ENCODE measurements at places on chromosomes 6 and 20.
A peak's percentile ranks its signal among the peaks of the same experiment; 100 is the strongest.

- no peak for DNase-seq
These were observed 113.7 kb downstream of the PHACTR3 start for GRCh38 chr20:59718071-59718470.

- no peak for DNase-seq
These were observed 549.4 kb downstream of the UTRN start for GRCh38 chr6:144834426-144835038.

DNA sequence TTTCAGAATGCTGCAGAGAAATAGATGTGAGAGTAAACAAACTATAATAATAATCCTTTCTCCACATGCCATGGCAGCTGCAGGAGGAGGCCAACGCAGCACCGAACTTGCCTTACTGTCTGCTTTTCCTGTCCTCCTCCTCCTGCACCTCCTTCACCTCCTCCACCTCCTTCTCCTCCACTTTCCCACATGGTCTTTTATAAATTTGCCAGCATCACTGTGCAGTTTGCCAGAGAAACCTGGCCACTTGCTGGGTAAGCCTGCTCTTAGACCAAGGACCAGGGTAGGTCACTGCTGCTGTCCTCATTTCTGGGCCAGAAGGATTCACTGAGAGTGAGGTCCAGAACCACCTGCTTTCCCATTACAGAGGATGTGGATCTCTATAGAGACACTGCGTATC, 8.7 kb downstream of the SGK1 start:
- DNase-seq, result no peak

- no peak for DNase-seq
These were observed 112.1 kb downstream of the BCAS1 start for GRCh38 chr20:53958260-53958659.

- no peak for DNase-seq
These were observed 51.1 kb downstream of the TCP11 start for GRCh38 chr6:35089935-35090505.

DNA sequence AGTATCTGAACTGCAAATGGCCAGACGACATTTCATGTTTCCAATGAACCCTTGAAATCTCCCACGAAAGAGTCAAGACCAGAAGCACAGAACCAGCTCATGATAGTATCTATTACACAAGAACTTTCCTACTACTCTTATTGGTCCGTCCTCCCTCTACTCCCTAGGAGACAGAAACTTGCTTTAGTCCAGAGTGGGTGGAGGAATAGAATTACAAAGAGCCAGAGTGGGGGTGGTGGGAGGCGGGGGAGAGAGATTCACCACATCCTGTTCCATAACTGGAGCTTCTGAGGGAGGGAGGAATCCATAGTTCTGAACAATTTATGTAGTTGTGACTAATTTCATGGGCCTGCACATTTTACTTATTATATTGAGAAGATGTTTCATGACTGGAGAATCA, 18.5 kb upstream of the WFDC10A start:
- DNase-seq, result no peak

DNA sequence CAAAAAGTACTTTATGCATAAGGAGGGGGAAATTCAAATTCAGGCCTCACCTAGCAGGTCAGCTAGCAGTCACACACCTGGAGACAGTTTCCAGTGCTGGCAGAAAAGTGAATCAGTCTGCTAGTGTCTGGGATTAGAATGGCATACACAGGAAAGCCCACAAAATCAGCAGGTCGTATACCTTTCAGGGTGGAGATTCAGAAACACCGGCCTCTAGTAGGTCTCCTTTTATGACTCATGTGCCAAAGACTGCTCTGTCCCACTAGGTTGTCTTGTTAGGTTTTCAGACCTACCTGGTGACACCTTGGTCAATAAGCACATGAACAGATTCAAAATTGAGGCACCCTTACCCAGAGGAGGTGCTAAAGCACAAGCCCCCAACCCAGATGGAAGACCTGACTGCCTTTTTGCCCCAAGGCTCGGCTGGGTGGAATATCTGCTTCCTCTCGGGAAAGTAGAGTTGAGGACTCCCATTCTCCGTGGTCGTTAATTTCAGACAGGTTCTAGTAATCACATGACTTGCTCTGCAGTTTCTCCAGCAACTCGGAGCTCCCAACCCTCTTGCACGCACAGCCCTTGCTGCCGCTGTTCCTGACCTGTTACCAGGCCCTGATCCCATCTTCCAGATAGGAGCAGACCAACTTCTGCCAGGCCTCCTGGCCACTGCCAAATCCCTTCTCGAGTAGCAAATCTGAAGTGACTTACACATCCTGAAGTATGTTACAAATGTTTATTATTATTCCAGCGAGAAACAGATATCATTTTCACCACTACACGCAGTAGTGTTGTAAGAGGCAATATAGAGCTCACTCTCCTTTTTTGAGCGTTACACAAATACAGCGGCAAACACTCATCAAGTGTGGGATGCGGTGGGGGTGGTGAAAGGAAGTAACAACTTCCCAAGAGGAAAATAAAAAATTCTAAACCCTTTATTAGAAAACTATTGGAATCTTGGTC, 46.6 kb downstream of the AGPAT4 start:
- DNase-seq, result no peak

DNA sequence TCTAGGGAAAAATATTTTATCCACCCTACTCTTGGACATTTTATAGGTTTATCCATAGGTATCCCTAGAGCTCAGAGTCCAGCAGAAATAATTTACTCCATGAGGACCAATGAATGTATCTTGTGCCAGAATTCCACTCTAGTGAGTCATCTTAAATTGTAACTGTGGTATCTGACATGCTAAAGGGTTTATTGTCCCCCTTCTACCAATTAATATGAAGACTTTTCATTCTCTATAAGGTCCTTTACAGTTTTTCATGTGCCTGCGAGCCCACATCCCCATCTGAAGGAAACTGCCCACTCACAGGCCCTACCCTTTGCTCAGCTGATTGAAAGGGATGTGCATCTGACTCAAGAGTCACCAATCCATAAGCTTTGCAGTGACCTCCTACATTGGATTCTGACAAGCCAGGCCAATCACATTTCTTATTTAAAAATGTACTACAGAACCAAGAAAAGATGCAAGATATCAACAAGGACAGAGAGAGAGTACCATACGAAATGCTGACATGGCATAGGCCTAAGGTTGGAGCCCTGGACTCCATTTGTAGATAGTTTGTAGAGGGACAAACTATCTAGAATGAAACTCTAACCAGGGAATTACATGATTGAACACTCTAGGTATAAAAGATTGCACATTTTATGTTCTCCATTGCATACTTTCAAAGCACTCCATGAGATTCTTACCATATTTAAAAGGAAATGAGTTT, 93.4 kb upstream of the DEFB112 start:
- no peak for DNase-seq

DNA sequence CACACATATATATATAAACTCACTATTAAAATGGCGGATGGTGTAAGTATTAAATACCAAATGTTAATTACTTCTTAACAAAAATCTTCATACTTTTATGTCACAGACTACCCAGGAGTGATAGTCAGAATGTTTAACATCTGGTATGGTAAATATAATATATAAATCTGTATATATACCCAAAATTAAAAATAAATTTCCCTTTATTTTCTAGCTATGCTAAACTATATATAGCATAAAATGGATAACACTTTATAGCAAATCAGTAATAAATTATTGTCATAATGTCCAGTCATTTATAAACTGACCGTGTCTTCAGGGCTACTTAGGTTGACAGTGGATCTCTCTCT, 37.1 kb downstream of the GSTA2 start:
- DNase-seq, result no peak

DNA sequence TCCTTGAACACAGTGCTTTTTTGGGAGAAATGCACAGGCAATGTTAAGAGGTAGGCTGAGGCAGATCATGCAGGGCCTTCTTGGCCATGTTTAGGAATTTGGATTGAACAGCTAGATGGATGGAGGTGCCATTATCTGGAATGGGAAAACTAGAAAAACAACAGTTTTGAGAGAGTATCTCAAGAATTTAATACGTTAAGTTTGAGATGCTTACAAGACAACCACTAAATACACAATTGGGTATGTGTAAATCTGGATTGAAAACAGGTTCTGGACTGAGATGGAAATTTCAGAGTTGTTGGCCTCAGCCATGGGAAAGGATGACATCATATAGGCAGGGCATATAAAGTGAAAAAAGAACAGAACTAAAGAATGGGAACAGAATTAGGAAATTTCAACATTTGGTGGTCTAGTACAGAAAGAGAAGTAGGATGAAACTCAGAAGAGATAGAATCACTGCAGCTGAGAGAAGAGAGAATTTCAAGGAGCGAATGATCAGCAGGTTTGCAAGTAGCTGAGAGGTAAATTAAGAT, 37.1 kb downstream of the NCOA7 start:
- DNase-seq, result no peak

DNA sequence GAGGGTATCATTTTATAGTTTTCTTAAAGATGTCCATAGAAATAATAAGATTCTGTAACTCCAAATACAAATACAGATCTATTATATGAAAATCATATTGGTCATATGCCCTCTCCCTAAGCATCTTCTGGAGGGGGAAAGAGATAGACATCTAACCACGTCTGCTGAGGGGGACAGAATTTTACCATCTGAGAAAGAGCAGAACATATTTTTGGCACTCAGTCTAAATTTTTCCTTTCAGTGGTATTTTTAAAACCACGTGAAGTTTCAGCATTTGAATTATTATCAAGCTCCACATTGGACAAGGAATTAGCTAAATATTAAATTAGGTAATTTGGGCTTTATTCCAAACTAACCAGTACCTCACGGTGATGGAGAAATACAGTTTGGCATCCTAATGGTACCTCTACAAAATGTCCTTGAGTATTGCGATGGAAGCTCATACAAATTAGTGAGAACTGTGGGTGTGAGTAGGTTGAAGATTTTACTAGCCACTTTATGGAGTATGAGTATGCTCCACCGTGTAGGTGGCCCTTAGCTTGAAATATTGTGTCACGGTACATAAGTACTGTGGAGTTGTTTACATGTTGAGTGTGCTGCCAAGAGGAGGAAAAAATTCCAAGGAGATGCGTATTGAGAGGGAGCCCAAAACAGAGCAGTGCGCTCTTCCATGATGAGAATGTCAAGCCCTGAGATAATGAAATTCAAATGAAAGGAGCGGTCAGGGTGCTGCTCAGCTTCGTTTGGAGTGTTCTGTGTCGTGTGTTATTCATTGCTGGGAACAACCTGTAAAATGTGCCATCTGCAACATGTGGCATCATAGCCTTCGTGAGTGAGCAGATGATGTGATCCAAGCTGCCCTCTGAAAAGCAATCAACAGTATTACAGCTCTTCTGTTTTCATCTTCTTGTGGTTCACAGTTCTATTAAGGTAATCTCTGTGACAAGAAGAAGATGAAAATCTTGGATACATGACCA, 48.4 kb upstream of the PHACTR2 start:
- no peak for DNase-seq

DNA sequence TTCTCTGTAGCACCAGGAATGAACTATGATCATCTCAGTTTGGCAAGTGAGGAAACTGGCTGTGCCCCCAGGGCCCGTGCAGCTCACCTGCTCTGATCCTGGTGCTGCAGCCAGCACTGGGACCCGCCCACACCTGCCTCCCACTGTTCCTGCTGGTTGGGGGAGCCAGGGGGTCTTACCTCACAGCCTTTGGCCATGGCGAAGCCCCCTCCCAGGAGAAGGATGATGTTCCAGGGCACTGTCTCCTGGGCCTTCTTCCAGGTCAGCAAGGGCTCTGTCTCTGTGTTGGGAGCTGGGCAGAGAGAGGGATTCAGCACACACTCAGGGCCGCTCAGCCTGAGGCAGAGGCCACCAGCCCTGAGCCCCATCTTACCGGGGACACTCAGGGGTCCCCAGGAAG, 24.9 kb upstream of the OCSTAMP start:
- no peak for DNase-seq

- no peak for DNase-seq
These were observed 21.4 kb upstream of the PLAGL1 start for GRCh38 chr6:144029452-144029851.

DNA sequence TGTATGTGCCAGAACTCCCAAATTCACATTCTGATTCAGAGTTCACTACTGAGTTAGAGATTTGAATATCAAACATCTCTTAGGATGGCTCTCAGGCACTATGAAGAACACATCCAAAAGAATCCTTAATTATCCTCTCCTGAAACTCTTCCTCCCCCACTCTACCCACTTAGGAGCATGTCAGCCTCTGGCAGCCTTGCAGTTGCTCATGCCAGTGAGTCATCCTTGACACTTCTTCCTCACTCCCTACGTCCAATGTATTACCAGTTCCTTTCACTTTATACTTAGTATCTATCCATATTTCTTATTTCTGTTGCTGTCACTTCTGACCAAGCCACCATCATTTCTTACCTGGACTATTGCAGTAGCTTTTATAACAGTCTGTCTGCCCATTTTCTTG, 192.0 kb upstream of the IMPG1 start:
- DNase-seq, result no peak

GRCh38 chr6:42522942-42523814, 40.7 kb upstream of the UBR2 start:
- DNase-seq, result no peak

GRCh38 chr6:1627827-1628560, 18.3 kb downstream of the FOXC1 start:
- DNase-seq, result no peak

GRCh38 chr6:30067460-30068139, 602 bp downstream of the PPP1R11 start:
- no peak for DNase-seq

DNA sequence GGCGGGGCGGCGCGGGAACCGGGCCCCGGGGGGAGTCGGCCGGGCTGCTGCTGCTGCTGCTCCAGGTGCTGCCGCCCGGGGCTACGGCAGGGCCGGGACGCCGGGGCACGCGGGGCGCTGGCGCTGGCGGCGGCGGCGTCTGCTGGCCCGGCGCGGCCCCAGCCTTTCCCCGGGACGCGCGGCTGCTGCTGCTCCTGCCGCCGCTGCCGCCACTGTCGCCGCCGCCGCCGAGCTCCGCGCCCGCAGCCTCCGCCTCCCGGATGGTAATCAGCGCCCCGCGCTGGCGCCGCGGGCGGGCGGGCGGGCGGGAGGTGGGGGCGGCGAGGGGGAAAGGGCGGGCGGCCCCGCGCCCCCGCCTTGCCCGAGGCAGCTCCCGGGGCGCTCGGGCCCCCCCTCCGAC, 306 bp downstream of the EBF4 start:
- DNase-seq, result no peak

DNA sequence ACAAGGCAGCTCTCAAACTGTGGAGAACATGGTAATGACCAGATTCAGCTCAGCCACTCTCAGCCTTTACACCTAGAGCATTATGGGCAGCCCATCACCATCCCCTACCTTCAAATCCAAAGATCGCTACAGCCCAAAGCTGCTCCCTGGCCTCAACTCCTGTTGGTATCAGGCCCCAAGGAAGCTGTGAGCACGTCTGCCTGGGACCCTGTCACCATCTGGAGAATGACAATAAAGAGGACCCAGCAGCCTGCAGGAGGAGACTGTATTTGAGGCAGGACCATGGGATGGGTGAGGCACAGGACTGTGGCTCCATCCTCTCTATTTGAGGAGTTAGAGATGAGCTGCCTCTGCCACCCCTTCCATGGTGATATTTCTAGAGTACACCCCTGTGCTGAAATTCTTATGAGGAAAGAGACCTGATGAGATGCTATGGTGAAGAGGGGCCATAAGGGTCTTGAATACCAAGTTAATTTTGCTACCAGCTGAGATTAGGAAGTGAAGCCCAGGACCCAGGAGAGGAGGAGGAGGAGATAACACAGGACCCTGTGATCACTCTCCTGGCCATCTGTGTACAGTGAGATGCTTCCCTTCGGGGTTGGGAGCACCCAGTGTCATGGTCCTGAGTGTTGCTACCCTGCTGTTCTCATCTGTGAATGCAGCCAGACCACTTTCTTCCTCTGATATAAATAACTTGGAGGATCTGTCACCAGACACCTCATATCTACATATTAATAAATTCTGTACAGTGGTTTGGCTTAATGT, 19.6 kb upstream of the MICB start:
- DNase-seq, result peak; percentile 0

Data from CD4-positive, alpha-beta T cell treated with Interleukin-17A for 1 hour (primary cell).